Urinary bladder (tissue), 4 donors: ENCODE measurements at places on chromosomes 5 and 9. TPM values are rescaled to one million over a fixed set of nuclear protein-coding genes. Genes with fewer than 3 reads are reported as not detected.

DNA sequence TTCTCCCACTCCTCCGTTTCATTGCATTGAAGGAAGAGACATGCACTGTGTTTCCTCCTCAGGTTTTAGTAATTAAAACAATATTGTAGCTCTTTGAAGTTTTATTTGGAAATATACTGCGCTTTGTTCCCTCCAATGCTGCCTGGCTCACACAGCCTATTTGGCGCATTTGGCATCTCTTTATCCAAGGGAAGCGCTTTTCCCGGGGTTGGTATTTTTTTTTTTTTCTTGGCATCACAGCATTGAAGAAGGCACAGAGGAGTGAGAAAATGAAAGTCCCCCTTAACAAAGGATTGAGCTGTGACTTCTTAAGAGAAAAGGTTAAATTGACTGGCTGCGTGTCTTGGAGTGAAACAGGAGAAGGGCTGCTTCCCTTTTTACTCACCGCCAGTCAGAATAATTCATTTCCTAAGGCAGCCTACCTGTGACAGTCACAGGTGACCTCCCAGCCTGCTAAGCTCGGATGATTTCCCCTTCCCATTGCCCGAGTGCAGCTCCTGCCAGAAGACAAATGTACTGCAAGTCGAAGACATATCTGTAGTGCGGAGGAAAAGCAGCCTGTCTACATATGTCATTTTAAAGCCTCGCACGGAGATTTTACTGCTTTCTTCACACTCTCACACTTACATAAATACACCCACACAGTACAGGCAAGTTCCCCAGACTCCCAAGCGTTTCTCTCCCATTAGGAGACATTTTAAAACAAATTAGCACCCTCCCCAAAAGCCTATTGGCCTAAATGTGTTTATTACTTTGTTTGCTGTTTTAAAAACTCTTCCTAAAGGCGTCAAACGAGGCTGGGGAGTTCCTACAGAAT lies 665.5 kb upstream of the ZNF608 start:
- no peak for DNase-seq

DNA sequence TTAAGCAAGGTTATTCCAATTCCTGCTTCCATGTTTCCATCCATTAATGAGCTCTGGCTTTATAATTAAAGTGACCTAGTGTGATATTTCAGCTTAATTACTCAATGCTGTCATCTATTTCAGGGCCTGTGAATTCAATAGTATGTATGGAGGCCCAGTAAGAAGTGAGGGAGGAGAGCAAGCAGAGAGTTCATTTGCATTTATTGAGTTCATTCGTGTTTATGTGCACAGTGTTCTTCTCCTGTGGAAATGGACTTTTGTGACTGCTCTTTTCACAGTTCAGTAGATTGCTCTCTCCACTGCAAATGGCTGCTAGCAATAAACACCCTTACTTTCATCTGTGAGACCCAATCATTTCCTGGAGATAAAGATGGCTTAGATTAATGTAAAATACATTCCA lies 130.9 kb downstream of the CEMIP2 start:
- no peak for DNase-seq

GRCh38 chr5:175521313-175521833 lies 43.0 kb downstream of the SFXN1 start:
- no peak for DNase-seq

- no peak for DNase-seq
Measured at GRCh38 chr9:120893611-120894307, 16.8 kb upstream of the PHF19 start.

- DNase-seq = no peak
Measured at GRCh38 chr9:105216440-105217178, 27.8 kb upstream of the SLC44A1 start.

Gene ZNF608
- 5.1 TPM for polyA plus RNA-seq
